ENCODE measurements at places on chromosomes 12 and 14.
A peak's percentile ranks its signal among the peaks of the same experiment; 100 is the strongest.

DNA sequence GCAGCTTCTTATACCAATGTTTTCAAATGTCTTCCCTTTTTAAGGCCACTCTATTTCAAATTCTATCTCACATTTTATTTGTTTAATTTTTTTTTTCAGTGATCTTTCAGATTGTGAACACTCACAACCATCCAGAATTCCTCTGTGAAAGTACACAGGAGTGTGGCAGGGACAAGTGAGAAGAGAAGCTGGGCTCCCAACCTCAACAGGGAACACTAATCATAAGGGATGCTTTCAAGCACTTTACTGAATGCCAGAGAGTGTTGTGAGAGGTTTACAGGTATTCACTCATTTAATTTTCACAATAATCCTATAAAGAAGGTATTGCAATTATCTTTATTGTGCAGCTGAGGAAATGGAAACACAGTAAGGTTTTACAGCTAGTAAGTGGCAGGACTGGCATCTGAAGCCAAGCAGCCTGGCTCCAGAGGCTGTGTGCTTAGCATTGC lies 60.1 kb upstream of the PYGL start:
- no peak for DNase-seq

DNA sequence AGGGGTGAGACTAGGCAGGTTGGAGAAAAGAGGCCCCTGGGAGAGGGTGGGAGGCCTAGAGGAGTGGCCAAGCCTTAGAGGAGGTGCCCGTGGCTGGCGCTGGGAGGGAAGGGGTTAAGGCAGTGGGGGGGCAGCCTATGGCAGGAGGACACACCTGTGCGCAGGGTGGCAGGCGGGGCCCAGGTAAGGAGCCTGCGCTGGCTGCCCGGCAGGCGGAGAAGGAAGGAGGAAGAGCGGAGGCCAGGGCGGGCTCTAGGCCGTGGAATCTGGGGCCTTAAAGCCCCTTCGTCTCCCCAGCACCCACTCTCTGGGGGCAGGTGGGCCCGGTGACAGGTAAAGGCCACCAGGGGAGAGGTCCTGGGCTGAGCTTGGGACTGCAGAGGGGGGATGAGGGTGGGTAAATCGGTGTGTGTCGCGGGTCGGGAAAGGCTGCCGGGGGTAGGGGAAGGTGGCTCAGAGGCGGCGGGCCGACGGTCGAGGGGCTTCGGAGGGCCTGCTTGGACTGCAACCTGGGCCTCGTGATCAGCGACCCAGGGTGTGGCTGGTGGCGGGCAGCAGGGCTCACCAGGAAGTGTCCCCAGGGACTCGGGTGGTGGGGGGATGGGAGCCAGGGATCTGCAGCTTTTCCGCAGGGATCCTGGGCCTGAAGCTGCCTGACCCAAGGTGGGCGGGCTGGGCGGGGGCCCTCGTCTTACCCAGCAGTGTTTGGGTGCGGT lies 7.3 kb downstream of the PHB2 start:
- no peak for DNase-seq

DNA sequence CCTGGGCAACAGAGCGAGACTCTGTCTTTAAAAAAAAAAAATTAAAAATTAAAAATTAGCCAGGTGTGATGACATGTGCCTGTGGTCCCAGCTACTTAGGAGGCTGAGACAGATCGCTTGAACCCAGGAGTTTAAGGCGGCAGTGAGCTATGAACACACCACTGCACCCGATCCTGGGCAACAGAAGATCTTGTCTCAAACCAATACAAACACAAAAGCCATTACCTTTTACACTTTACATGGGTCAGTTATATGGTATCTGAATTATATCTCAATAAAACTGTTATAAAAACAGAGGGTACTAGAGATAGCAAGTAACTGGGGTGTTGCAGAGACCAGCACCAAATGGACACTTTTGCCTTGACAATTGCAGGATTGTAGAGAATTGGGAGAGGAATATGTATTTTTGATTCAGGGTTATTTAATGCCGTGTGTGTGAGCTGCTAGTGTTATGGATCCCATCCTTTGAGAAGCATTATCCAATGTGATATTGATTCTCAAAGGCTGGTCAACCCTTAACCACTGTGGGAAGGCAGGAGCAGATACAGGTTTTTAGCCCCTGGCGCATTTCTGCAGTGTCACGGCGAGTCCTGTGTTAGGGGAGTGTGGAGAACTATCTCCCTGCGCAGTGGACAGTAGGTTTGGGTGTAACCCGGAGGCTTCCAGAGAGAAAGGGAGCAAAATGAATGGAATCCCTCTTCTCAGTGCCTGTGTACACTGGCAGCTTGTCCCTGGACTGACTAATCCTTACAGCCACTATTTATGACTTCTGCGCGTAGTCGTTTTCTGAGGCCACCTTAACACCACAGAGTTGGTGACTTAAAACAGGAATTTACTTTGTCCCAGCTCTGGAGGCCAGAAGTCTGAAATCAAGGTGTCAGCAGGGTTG lies 4.3 kb downstream of the PSMD9 start:
- DNase-seq: no peak

GRCh38 chr12:54935235-54935951 lies 49.2 kb downstream of the TESPA1 start:
- DNase-seq: peak; percentile 34

DNA sequence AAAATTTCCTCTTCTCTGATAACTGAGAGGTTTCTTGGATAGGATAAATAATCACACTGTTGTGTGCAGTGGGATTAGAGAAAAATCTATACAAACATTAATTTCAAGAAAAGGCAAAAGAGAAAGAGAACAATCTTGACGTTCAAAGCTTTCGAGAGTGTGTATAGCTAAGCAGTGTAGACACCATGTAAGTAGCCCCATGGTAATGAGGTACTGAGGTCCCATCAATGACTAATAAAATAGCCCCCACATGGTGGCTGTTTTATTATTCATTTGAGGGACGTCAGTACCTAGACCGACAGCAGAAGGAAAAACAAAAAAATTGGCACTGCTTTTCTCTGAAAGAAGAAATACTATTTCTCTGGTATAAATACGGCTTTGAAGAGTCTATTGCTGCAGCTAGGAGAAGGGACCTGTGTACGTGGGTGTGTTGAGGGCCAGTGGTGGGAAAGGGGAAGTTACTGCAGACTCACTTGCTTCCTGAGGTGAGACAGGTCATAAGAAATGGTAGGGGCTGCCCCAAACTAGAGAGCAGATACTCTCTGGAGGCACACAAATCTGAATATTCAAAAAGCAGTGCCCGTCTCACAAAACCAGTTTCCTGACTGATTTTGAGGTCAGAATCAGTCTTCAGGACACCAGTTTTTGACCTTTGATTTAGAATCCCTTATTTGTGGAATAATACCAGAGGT lies 339.8 kb downstream of the EMP1 start:
- DNase-seq: no peak

DNA sequence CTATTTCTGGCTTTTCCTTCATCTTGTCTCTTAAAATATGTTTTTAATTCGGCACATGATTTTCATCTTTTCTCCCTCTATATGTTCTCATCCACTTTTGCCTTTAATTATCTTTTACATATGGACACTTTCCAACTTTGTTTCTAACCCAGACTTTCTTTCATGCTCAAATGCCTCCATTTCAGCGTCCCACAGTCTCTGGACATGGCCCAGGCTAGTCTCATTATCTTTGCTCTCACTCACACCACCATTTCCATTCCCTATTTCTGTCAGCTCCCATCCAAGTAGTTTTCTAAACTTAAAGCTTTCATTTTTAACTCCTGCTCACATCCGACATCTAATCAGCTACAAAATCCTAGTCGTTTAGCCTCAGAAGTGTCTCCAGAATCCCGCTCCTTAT lies 14.8 kb downstream of the GTF2H3 start:
- no peak for DNase-seq

- no peak for DNase-seq
Measured at GRCh38 chr12:57157588-57158173, 10.3 kb upstream of the LRP1-AS start.

DNA sequence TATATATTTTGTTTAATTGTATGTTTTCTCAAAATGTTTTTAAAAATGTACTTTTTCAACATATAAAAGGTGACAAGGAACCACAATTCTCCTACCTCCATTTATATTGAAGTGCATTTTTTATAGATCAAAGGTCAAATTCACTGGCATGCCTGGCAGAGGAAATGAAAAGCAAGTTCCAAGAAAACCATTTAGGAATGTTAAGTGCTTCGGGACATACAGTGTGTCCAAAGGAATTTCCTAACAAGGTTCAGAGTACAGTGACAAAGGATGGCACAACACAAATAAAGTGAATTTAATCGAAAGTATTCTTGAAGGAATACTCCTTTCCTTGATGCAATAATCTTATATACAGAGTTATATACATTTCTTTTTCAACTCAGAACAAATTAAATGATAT lies 242.3 kb downstream of the CCER1 start:
- DNase-seq: no peak

- no peak for DNase-seq
Measured at GRCh38 chr12:123398550-123399254, 14.8 kb downstream of the KMT5A start.

DNA sequence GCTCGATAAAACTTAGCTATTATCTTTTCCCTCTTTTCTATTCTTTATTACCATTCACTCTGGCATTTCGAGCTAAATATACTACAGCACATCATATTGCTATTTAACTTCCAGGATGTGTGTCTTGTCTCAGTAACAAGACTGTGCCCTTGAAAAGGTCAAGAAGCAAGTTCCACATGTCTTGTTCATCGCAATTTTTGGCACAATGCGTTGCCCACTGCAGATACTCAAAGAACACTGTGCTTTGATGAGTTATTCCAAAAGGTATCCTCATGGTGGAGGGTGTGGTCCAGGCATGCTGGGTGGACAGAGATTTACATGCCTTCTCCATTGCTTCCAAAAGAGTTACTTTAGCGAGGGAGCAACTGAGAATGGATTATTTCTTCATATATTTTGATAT lies 6.6 kb downstream of the E2F7 start:
- DNase-seq: no peak

DNA sequence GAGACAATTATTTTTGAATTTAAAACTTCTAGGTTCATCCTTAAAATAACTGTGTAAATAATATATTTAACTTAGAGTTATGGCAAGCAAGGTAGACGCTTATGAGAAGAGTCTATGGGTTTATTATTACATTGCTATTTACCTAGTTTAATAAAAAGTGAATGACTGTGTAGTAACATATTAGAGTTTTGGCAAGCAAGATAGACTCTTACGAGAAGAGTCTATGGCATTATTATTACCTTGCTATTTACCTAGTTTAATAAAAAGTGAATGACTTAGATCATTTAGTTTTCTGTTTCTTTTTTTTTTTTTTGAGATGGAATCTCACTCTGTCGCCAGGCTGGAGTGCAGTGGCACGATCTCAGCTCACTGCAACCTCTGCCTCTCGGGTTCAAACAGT lies 3.8 kb downstream of the RNF34 start:
- DNase-seq: no peak

DNA sequence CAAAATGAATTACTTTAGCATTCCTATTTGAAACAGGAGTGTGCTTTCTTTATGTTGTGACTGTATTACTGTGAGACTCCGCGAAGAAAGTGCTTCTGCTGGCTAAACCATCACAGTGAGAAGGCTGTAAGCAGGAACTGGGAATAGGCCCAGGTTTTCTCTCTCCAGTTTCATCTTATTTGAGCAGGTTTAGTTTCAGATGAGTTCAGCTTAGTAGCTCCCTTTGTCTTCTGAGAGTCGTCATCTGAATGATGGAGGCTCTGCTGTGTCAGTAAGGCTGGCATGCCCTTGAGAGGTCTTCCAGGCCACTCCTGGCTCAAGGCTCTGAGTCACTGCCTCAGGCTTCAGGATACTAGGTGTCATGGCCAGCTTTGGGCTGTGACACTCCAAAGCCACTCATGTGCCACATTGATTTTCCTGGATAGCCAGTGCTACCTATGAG lies 205.6 kb upstream of the RGS6 start:
- DNase-seq: no peak

DNA sequence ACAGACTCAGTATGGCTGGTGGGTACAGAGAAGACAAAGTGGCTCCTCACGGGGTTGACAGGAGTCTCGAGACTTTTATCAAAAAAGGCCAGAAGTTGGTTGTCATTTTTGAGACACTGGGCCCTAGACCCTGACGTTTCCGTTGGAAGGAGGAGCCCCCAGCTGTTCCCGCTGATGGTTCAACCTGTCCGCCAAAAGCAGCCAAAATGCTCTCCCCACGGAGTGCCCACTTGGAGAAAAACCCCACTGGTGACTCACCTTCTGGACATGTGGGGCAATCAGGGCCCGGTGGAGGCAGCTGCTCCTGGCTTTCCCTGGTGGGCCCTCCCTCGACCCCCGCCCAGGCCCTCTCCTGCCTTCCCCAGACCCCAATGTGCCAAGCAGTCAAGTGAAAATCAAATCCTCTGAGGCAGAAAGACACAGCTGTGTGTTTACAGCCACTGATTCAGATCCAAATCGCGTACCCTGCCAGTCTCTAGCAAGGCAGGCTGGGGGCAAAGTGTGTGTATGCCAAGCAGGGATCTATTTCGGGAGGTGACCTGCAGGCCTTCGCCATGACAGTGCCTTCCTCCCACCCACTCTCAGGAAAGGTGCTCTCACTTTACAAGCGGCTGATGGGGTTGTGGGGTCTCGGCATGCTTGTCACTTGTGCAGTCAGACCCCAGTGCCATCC lies 347.4 kb downstream of the DPF3 start:
- DNase-seq: no peak

- no peak for DNase-seq
Measured at GRCh38 chr14:96145116-96145864, 59.3 kb upstream of the BDKRB2 start.

DNA sequence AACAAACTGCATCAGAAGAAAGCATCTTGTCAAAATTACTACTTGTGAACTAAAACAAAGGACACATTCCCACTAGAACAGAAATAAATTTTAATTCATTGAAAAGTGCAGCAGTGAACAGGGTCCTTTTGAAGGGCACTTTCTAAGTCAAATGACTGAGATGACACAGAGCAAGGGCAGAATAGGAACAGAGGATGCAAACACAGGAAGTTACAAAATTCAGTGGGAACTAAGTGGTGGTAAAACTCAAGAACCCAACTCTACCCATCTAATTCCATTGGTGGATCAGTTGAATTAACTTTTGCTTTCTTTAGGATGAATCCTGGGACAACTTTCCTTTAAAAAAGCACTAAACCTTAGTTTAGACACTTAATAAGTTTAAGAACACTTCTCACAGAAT lies 45.8 kb downstream of the GNS start:
- no peak for DNase-seq

- no peak for DNase-seq
Measured at GRCh38 chr12:4206470-4206869, 67.1 kb upstream of the CCND2 start.

DNA sequence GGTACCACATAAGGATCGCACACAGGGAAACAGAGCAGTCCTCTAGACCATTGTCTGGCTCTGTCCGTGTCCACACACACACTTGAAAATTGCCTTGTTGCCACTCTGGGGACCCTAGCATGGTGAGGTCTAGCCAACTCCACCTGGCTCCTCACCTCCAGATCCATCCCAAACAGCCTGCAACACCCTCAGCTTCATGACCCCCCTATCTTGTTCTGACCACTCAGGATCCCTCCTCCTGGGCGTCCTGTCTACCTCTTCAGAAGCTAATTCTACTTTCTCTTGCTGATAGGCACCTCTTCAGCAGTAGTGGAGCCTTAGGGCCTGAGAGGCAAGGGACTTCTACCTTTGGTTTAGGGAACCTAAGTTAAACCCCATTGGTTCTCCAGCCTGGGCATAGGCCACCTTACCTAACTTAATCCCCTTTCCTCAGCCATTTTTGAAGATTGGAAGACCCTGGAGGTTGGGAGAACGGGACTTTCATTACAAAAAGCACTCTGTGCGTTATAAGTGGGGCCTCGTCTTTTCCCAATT lies 697 bp upstream of the HOXC5 start:
- no peak for DNase-seq
